WTC11 (cell line): ENCODE measurements at places on chromosomes 12 and 14. TPM values are rescaled to one million over a fixed set of nuclear protein-coding genes. Genes with fewer than 3 reads are reported as not detected.
A peak's percentile ranks its signal among the peaks of the same experiment; 100 is the strongest.

Gene HOTAIR
- total RNA-seq, result not detected in 3 replicates

Gene DTX3
- total RNA-seq, result 52.4 to 57.0 TPM (median 55.7 TPM) in 3 replicates

GRCh38 chr12:22334410-22335100 is at the start of gene ST8SIA1:
Gene ST8SIA1, minus strand, starts transcription at chr12:22334707. Its CDS starts 475 bp downstream, at chr12:22334232.
- H3K27me3 ChIP-seq, result peaks cover 49% of the 10 kb centered on the region
- peaks cover 26% of the 10 kb centered on the region for H3K4me1 ChIP-seq
- DNase-seq, result peak; percentile 53

GRCh38 chr12:116792403-116792802 is 54.3 kb downstream of the RNFT2 start:
- no peaks in the 10 kb centered on the region for H3K4me1 ChIP-seq
- H3K27ac ChIP-seq, result no peak overlapping the region
- no peak for DNase-seq
- peaks cover 21% of the 10 kb centered on the region for H3K36me3 ChIP-seq
- H3K4me3 ChIP-seq, result no peak overlapping the region

- no peak overlapping the region for H3K27ac ChIP-seq
- peaks cover 33% of the 10 kb centered on the region for H3K4me1 ChIP-seq
- H3K36me3 ChIP-seq, result no peaks in the 10 kb centered on the region
These were observed 3.0 kb downstream of the KIF5A start for GRCh38 chr12:57552835-57553313.

GRCh38 chr14:101498526-101498860 is 62.8 kb upstream of the DIO3 start:
- no peak for DNase-seq
- H3K36me3 ChIP-seq, result peaks cover 5% of the 10 kb centered on the region
- H3K4me3 ChIP-seq, result no peak overlapping the region
- H3K27me3 ChIP-seq, result peaks cover 16% of the 10 kb centered on the region; the same call in 1 of the 2 replicates
- peaks cover 31% of the 10 kb centered on the region for H3K4me1 ChIP-seq

Gene DNAI7
- total RNA-seq, result 0.25 TPM in 1 of 3 replicates, not detected in the others

GRCh38 chr14:67485501-67486095 is 2.9 kb downstream of the TMEM229B start:
- no peak overlapping the region for H3K4me3 ChIP-seq
- 0 out of 2 replicates have a peak, but pooled peaks cover 3% of the 10 kb centered on the region for H3K36me3 ChIP-seq
- H3K27me3 ChIP-seq, result no peaks in the 10 kb centered on the region
- no peak for DNase-seq
- H3K27ac ChIP-seq, result no peak overlapping the region

GRCh38 chr14:76765461-76765931 is 4.2 kb downstream of the VASH1 start:
- DNase-seq, result no peak
- H3K4me1 ChIP-seq, result peaks cover 30% of the 10 kb centered on the region
- H3K27me3 ChIP-seq, result peaks cover 51% of the 10 kb centered on the region

DNA sequence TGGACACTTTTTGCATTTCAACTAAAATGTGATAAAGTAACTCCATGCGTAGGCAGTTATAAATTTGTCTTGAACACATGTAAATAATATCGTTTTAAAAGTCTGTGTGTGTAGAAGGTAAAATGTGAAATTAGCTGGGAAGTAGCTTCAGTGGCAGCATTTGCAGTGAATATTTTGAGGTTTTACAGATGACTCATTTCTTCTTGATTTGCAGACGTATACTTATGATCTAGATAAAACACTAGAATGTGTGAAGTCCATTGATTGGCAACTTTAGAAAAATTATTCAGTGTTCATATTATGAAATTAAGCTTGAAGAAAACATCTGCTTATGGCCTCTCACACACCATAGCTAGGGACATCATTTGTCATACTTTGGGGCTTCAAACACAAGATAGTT is 788.6 kb upstream of the NOVA1 start:
- no peak overlapping the region for H3K4me3 ChIP-seq
- H3K36me3 ChIP-seq, result no peaks in the 10 kb centered on the region
- H3K27ac ChIP-seq, result no peak overlapping the region
- no peaks in the 10 kb centered on the region for H3K4me1 ChIP-seq
- H3K27me3 ChIP-seq, result no peaks in the 10 kb centered on the region

DNA sequence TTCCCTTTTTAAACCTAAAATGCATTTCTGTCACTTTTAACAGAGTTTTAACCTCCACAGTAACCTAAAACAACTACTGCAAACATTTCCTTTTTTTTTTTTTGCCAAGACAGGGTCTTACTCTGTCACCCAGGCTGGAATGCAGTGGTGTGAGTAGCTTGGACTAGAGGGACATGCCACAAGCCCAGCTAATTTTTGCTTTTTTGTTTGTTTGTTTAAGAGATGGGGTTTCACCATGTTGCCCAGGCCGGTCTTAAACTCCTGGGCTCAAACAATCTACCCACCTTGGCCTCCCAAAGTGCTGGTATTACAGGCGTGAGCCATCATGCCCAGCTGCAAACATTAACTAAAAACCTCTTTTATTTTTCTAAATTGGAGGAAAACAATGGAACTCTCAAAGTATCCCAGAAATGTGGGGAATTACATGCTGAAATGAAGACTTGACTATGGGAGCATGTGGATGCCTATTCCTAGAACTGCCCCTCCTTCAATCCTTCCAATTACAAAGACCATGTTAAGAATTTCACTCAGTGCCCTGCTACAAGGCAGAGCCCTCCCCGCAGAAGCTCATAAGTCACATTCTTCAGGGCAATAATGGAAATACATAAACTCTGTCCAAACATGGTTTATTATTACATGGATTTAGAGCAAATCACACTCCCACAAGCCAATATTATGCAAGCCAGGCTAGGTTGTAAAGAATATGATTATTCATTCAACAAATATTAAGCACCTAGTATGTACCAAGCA is 66.9 kb downstream of the C12orf56 start:
- peaks cover 34% of the 10 kb centered on the region for H3K4me1 ChIP-seq
- H3K27ac ChIP-seq, result no peak overlapping the region
- H3K4me3 ChIP-seq, result no peak overlapping the region
- no peak for DNase-seq
- H3K27me3 ChIP-seq, result no peaks in the 10 kb centered on the region
- H3K36me3 ChIP-seq, result peaks cover 4% of the 10 kb centered on the region; the same call in 1 of the 2 replicates

DNA sequence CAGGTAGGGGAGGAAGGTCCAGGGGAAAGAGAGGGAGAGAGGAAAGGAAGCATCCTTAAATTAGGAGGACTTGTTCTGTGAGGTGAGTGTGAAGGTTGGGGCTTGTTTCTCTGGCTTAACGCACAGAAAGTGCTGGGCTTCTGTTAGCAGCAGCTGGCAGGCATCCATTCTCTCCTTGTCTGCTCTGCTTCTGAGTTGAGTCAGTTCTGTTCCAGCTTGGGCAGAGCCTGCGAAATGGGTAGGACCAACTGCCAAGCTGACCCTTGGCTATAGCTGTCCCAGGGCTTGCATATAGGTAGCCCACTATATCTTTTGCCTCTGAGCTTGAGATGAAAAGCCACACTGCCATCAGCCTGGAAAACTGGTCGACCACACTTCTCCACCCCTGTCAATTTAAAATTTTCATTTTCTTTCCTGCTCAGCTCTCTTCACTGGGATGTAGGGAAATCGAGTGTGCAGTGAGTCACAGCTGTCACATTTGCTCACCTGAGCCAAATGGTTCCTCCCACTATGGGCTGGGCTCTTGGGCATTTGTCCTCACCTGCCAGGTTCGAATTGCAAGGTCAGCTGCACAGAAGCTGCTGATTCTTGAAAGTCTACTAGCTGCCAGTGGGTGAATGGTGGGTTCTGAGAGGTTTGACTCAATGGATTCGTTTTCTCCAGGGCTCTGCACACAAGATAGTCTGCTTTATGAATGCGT is 256.4 kb upstream of the PWP1 start:
- H3K27ac ChIP-seq, result no peak overlapping the region
- no peak overlapping the region for H3K4me3 ChIP-seq
- no peaks in the 10 kb centered on the region for H3K27me3 ChIP-seq
- peaks cover 21% of the 10 kb centered on the region for H3K4me1 ChIP-seq
- 0 out of 2 replicates have a peak, but pooled peaks cover 3% of the 10 kb centered on the region for H3K36me3 ChIP-seq
